CD4-positive, alpha-beta memory T cell (primary cell): ENCODE measurements at places on chromosomes 3 and 15. TPM values are rescaled to one million over a fixed set of nuclear protein-coding genes. Genes with fewer than 3 reads are reported as not detected.

The PLIN1 gene
- total RNA-seq: 1.2 TPM

- no peak overlapping the region for H3K4me3 ChIP-seq
- no peaks in the 10 kb centered on the region for H3K4me1 ChIP-seq
- H3K27ac ChIP-seq: no peak overlapping the region
These were observed 174.5 kb upstream of the GAP43 start for GRCh38 chr3:115448851-115449250.

DNA sequence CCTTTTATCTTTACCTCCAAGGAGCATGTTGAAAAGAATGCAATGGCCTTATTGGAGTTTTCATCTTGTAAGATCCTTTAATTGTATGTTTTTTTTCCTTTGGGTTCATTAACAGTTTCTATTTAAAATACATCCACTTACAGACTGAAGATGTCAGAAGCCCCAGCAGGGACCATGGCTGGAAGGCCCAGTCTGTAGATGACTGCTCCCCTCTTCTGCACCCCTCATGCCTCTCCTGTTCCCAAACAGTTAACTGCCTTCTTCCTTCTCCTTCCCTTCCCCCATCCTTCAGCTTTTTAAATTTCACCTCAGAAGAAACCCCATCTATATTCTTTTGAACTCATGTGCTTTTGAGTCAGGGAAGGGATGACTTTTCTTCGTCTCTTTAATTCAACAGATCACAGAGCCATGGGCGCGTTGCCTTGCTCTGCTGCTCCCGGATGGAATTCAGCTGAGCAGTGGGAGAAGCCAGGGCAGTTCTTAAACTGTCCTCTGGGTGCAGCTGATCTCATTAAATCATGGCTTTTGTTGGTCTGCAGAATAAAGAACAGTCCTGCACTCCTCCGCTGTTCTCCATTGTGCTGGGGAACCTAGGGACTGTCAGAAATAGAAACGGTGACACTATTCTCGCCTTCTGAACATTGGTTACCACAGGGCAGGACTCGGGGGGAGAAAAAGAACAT, 71.5 kb upstream of the EIF1B start:
- no peak for DNase-seq
- no peak overlapping the region for H3K4me3 ChIP-seq
- H3K36me3 ChIP-seq: no peaks in the 10 kb centered on the region
- no peaks in the 10 kb centered on the region for H3K4me1 ChIP-seq
- H3K27me3 ChIP-seq: no peaks in the 10 kb centered on the region

The UPK1B gene
- not detected for total RNA-seq

- no peak overlapping the region for H3K4me3 ChIP-seq
- H3K27me3 ChIP-seq: no peaks in the 10 kb centered on the region
- DNase-seq: no peak
- no peaks in the 10 kb centered on the region for H3K36me3 ChIP-seq
These were observed 11.2 kb downstream of the TMOD3 start for GRCh38 chr15:51840692-51841091.

GRCh38 chr3:152511904-152512303, 243.2 kb downstream of the MBNL1 start:
- no peak overlapping the region for H3K27ac ChIP-seq
- no peaks in the 10 kb centered on the region for H3K27me3 ChIP-seq
- H3K4me3 ChIP-seq: no peak overlapping the region
- DNase-seq: no peak
- no peaks in the 10 kb centered on the region for H3K4me1 ChIP-seq

DNA sequence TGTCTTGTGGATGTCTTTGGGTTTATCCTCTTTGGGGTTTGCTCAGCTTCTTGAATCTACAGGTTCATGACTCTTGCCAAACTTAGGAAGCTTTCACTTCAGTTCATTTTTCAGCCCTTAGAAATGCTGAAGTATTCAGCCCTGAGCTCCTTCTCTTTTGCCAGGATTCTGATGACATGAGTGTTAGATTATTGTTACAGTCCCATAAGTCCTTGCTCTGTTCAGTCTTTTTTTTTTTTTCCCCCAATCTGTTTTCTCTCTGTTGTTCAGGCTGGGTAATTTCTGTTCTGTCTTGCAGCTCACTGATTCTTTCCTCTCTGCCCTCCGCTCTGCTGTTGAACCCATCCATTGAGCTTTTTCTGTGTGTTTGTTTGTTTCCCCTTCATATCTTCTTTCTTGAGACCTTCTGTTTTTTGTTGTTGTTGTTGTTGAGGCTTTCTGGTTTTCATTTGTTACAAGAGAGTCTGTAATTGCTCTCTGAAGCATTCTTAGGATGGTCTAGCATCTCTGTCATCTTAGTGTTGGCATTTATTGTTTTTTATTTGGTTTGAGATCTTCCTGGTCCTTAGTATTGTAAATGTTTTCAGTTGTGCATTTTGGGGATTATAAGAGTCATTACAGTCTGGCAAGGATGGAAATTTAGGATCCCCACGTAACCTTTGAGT, 18.4 kb downstream of the LRCH3 start:
- DNase-seq: no peak
- H3K4me3 ChIP-seq: no peak overlapping the region
- no peaks in the 10 kb centered on the region for H3K27me3 ChIP-seq
- peaks cover 18% of the 10 kb centered on the region for H3K4me1 ChIP-seq
- H3K27ac ChIP-seq: no peak overlapping the region
- H3K36me3 ChIP-seq: no peaks in the 10 kb centered on the region

DNA sequence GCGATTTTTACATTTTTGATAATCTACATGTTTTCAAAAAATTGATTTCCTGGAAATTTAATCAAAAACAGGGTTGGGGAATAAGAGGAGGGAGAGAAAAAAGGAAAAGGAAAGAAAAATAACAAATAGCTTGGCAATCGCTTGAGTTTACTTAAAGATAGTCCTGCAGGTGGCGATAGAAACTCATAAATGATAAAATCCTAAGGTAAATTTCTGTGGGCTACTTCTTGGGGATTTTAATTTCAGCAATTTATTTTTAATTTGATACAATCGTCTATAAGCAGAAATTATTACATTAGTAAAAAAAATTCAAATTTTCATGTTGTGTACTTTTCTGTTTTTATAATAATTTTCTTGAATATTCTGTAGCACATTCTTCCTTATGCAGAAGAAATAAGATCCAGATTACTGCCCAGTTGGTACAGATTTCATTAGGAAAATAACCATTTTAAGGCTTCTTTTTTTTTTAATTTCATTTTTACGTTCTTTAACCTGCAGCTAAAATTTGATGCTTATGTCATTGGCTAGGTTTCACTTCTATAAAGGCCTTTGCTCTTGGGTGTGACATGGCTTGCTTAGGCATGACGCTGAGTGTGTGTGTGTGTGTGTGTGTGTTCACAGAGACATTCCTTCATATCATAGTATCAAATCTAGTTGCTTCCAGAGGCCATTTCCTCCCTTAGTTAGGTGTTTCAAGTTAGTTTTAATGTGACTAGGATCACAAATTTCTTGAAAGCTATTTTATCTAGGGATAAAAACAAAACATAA, 181.8 kb downstream of the MCTP2 start:
- DNase-seq: no peak
- H3K27ac ChIP-seq: no peak overlapping the region
- H3K27me3 ChIP-seq: no peaks in the 10 kb centered on the region
- H3K4me3 ChIP-seq: no peak overlapping the region
- H3K4me1 ChIP-seq: no peaks in the 10 kb centered on the region

- H3K27me3 ChIP-seq: no peaks in the 10 kb centered on the region
- no peak for DNase-seq
- H3K36me3 ChIP-seq: no peaks in the 10 kb centered on the region
- no peak overlapping the region for H3K27ac ChIP-seq
- H3K4me1 ChIP-seq: no peaks in the 10 kb centered on the region
These were observed 74.4 kb downstream of the BOC start for GRCh38 chr3:113285741-113286140.

The MEIS2 gene
- not detected for total RNA-seq

- H3K27ac ChIP-seq: no peak overlapping the region
- H3K27me3 ChIP-seq: no peaks in the 10 kb centered on the region
- no peak for DNase-seq
- peaks cover 12% of the 10 kb centered on the region for H3K4me1 ChIP-seq
- H3K4me3 ChIP-seq: no peak overlapping the region
These were observed 6.8 kb upstream of the RTP2 start for GRCh38 chr3:187709155-187709554.

The GPR87 gene
- not detected for total RNA-seq

DNA sequence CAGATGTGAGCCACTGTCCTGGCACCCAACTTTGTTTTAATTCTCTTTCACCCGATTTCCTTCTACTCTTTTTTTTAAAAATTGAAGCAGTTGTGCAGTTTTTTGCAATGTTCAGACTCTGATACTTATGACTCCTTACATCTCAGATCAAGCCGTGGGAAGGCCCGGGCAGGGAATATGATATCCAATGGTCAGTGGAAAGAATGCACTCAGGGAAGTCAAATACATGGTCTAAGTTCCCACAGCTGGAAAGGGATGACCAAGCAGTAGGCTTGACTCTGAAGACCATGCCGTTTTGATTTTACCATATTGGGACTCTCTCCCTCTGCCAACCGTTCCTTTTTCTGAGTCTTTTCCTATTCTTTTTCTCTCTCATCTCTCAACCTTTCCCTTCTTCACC, 157.2 kb downstream of the RPLP1 start:
- H3K27me3 ChIP-seq: no peaks in the 10 kb centered on the region
- H3K4me3 ChIP-seq: no peak overlapping the region
- H3K4me1 ChIP-seq: no peaks in the 10 kb centered on the region
- no peaks in the 10 kb centered on the region for H3K36me3 ChIP-seq
- DNase-seq: no peak

GRCh38 chr15:31034152-31034551, 42.7 kb upstream of the MTMR10 start:
- H3K4me1 ChIP-seq: no peaks in the 10 kb centered on the region
- no peak overlapping the region for H3K4me3 ChIP-seq
- DNase-seq: no peak
- H3K27me3 ChIP-seq: no peaks in the 10 kb centered on the region
- H3K36me3 ChIP-seq: no peaks in the 10 kb centered on the region

The RIOX2 gene
- 32.2 TPM for total RNA-seq

The MEGF11 gene
- total RNA-seq: not detected

DNA sequence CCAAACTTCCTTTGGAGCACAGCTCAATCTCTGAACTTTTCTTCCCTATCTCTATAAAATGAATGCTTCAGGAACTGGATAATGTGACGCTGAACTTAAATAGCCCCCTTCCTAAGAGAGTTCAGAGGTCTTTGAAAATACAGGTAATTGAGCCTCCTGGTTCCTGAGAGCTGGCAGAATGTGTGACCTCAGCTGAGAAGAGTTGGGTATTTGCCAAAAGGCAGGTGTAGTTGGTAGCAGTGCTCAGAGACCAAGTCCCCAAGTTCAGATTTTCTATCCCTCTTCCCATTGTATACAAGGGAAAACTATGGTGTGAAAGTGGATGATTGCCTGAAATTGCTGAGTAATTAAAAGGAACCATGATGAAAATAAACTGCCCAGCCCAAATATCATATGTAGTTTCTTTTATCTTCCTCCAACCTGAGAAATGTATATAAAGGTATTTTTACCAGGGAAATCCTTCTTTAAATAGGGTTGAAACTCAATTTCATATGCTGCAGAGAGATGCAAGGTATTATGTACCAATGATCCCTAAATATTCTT, 154.6 kb upstream of the ICE2 start:
- H3K4me1 ChIP-seq: peaks cover 6% of the 10 kb centered on the region
- no peak overlapping the region for H3K27ac ChIP-seq

The RAD51 gene
- total RNA-seq: 0.93 TPM

DNA sequence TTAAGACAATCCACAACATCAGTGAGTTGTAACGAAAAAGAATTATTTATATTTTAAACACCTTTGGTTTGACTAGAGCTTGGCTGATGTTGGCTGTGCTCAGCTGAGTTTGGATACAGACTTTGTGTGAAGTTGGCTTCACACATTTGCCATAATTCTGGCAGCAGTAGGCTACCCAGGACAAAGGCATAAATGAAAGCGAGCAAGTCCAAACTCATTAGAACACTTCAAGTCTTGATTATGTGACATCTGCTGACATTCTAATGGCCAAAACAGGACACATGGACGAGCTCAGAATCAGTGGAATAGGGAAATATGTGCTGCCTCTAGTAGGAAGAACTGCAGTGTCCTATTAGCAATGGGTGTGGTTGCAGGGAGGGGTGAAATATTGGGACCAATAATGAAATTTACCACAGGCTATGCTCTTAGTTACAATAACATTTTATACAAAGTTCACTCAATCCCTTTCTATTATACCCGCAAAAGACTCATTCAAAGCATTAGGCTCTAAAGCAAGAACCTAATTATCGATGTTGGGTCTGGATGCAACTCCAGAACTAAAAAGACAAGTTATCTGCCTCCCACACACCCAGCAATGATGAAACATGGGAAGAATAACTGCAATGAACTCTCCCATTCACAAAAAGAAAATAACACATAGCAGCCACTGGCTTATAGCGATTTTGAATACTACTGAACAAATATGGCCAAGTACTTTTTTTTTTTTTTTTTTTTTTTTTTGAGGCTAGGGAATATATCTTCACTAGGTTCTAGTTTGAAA, 493.9 kb upstream of the RASGRP1 start:
- no peak overlapping the region for H3K27ac ChIP-seq
- H3K4me3 ChIP-seq: no peak overlapping the region
- no peaks in the 10 kb centered on the region for H3K36me3 ChIP-seq
- no peaks in the 10 kb centered on the region for H3K4me1 ChIP-seq

DNA sequence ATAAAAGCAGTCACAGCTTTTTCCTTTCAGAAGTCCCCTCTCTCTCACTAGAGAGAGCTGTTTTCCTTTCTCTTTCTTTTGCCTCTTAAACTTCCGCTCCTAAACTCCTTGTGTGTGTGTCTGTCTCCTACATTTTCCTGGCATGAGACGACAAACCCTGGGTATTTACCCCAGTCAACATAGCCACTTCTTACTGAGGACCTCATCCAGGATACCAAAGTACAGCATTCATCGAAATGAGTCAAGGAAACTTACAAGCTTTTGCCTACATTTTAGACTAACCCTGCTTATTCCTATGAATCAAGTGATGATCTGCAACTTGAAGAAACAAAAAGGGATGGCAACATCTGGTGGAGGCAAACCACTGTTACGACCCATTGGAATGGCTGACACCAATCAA, 16.7 kb downstream of the PATL2 start:
- DNase-seq: no peak
- no peaks in the 10 kb centered on the region for H3K27me3 ChIP-seq
- H3K36me3 ChIP-seq: no peaks in the 10 kb centered on the region
- no peak overlapping the region for H3K27ac ChIP-seq
- H3K4me1 ChIP-seq: peaks cover 25% of the 10 kb centered on the region

DNA sequence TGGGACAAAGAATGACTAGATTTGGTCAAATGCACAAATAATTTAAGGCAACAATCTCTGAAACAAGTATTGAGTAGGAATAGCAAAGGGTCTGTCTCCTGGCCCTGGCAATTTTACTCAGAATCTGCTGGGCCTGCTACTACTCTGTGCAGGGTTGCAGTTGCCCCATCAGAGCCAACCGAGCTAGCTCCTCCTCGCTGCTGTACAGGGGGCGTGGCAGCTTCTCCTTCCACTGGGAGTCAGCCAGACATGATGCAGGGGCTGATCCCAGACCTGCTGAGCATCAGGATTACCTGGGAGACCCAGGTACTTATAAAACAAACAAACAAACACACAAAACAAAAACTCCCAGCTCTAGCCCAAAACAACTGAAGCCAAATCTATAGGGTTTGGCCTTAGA, 30.5 kb upstream of the PXYLP1 start:
- DNase-seq: no peak
- no peaks in the 10 kb centered on the region for H3K4me1 ChIP-seq
- H3K27me3 ChIP-seq: no peaks in the 10 kb centered on the region
- H3K36me3 ChIP-seq: no peaks in the 10 kb centered on the region
- no peak overlapping the region for H3K27ac ChIP-seq

The HHATL gene
- total RNA-seq: not detected
